Dermis microvascular lymphatic vessel endothelial cell (primary cell): ENCODE measurements at places on chromosomes 16 and 17. TPM values are rescaled to one million over a fixed set of nuclear protein-coding genes. Genes with fewer than 3 reads are reported as not detected.

The PRSS27 gene
- total RNA-seq, result 0.13 and 0.25 TPM in 2 replicates

The NPIPA5 gene
- 0.64 TPM in 1 of 2 replicates, not detected in the other for total RNA-seq

The HS3ST3A1 gene
- 0.39 and 0.76 TPM in 2 replicates for total RNA-seq

The THUMPD1 gene
- 57.3 and 82.7 TPM in 2 replicates for total RNA-seq

The MT1H gene
- total RNA-seq, result not detected in 2 replicates

The ENPP7 gene
- total RNA-seq, result not detected in 2 replicates

The TERB1 gene
- total RNA-seq, result under 0.01 TPM in 1 of 2 replicates, not detected in the other

The BEAN1 gene
- 0.39 and 0.51 TPM in 2 replicates for total RNA-seq

The SSTR5 gene
- total RNA-seq, result 0.13 and 0.38 TPM in 2 replicates

The KRT28 gene
- total RNA-seq, result not detected in 2 replicates

The CSH1 gene
- not detected in 2 replicates for total RNA-seq

The OR4D1 gene
- total RNA-seq, result not detected in 2 replicates

The ANKRD40CL gene
- not detected in 2 replicates for total RNA-seq

The ZKSCAN2 gene
- 2.8 and 3.5 TPM in 2 replicates for total RNA-seq

The SULT1A3 gene
- total RNA-seq, result 2.2 and 3.3 TPM in 2 replicates

The GAS2L2 gene
- total RNA-seq, result under 0.01 TPM in 1 of 2 replicates, not detected in the other
